Suppressor macrophage (primary cell): ENCODE measurements at places on chromosomes 7 and 10.
A peak's percentile ranks its signal among the peaks of the same experiment; 100 is the strongest.

DNA sequence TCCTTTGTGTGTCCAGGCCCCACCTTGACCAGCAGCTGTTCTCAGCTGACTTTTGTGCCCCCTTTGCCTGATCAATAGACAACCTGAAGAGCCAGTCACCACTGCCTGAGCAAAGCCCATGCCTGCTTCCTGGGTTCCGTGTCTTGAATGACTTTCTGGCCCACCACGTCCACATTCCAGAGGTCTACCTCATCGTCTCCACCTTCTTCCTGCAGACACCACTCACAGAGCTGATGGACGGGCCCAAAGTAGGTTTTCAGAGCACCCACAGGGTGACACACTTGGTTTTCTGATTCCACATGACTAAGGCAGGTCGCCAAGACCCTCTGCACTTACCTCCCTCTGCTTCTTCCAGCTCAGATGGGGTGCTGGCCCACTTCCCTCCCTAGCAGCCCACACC is 126.8 kb downstream of the WDFY4 start:
- no peak for DNase-seq

- DNase-seq = no peak
These were observed 45.2 kb downstream of the DNAJB9 start for GRCh38 chr7:108614896-108615295.

DNA sequence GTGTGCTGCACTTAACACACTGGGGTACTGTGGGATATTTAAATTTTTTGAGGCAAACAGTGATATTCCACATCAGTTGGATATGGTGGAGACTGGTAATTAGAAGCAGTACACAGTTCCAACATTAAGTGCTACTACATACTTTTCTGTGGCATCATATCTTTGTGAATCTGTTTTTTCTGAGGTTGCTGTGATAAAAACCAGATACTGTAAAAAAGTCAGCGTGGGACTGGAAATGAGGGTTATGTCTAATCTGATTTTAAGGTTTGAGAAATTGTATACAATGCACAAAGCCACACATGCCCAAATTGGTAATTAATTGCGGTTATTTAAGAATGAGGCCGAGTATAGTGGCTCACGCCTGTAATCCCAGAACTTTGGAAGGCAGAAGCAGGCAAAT is 41.2 kb downstream of the TBC1D12 start:
- no peak for DNase-seq

- no peak for DNase-seq
These were observed 276.5 kb downstream of the HDAC9 start for GRCh38 chr7:18771834-18772566.

DNA sequence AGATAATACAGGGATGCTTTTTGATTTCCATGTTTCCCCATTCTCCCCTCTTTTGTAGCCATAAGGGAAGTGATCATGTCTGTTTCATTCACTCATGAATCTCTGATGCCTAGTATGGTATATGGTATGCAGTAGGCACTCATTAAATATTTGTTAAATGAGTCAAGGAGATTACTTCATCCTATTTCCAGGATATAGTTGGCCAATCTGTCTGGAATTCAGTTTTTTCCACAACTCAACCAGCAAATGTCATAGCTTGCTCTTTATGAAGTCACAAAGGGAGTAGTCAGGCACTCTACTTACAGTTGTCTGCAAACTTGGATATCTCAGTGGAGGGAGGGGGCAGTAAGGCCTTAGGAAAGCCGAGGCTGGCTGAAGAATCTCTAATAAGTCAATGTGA is 853.6 kb downstream of the LRMDA start:
- DNase-seq = no peak

- DNase-seq = no peak
These were observed 53.2 kb downstream of the LRGUK start for GRCh38 chr7:134180376-134180775.

- no peak for DNase-seq
These were observed 228.1 kb downstream of the BMPER start for GRCh38 chr7:34133356-34133982.

DNA sequence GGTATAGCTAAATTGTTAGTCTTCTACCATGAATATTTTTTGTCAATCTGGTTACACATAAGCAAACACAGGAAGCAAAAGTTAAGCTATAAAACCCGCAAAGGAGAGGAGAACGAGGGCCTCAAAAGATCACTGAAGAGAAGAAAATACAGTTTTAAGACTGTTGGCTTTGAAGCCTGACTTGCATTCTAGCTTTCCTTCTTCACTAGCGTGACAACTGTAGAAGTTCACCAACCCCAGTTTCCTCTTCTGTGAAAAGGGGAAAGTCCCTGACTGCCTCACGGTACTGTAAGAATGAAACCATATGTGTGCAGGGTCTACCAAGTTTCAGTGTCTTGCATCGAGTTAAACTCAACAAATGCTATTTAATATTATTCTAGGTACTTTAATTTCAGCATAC is 7.5 kb upstream of the LRRN3 start:
- DNase-seq = peak; percentile 74

DNA sequence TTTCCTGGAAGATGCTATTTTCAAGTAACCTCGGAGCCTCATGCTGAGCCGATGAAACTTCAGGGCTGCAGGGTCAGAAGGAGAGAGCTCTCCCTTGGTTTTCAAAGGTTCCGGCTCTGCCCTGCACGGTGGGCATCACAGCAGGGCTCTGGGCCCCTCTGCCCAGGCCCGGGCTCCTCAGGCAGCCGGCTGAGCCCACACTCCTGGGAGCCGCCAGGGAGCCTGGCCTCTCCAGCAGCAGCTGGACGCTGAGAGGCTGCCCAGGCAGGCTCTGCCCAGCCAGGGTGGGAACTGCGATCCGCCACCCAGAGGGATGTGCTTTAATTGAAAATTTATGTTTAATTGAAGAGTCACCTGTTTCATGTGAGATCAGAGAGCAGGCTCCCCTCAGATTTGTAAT is 97.5 kb upstream of the MGMT start:
- DNase-seq = no peak

DNA sequence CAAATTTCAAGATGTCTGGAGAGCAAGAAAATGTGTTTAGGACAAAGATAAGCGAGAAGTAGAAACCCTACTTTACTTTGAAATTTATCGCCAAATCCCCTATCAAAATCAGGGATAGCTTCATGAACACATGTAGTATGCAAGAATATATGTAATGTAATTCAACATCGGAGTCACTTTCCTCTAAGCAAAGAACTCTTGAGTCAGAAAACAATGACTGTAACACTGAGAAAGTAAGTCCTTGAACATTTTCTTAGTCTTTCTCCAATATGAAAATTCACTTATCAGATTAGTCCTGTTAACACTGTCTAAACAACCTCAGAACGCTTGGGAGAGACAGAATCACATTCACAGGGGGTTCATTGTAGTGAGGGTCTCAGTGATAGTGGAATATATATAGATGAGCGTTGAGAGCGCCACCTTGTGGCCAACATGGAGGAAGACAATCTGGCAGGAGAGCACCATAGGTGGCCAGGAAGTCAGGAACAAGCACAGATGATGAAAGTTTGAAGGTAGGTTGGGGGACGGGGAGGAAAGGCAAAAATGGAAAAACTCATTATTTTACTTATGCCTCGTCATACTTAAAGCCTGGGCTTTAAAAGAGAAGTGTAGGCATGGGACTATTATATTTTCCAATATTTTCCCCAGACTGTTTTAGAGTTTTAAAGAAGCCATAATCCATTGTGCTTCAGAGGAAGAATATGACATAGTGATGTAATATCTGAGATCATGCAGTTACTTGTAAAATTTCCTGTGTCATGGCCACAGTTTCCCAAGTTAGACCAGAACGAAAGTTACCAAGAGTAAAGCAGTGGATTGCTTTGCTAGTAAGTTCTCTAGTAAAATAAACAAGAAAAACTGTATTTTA is 115.5 kb upstream of the GNAI1 start:
- peak; percentile 51 for DNase-seq

DNA sequence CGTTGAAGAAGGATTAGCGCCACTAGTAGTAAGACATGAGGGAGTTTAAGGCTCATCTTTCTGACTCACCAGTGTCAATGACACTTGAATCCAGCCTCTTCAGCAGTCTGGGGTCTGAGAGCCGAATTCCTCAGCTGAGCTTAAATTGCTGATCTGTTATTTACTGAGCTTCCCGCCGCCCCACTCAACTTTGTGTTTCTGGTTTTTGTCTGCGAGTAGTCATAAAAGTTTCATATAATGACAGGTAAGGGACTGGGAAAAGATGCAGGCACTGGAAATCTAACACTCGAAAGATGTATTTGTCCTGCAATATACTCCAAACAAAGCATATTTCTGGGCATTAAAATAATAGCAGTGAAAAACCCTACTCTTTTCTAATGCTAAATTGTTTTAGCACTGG is 51.2 kb upstream of the RELN start:
- no peak for DNase-seq
